Suppressor macrophage (primary cell): ENCODE measurements at places on chromosomes 2 and 18.

- no peak for DNase-seq
Measured at GRCh38 chr18:50151926-50152325, 43.0 kb downstream of the MYO5B start.

DNA sequence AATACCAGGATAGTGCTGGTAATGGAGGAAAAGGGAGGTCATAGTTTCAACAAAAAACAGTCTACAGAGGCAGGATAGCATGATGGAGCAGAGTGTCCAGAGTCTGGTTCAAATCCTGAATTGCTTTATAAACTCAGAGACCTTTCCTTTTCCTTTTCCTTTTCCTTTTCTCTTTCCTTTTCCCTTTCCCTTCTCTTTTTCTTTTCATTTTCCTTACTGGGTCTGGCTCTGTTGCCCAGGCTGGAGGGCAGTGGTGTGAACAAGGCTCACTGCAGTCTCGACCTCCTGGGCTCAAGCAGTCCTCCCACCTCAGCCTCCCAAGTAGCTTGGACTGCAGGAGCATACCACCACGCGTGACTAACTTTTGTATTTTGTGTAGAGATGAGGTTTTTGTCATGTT lies 31.7 kb downstream of the GIGYF2 start:
- no peak for DNase-seq

DNA sequence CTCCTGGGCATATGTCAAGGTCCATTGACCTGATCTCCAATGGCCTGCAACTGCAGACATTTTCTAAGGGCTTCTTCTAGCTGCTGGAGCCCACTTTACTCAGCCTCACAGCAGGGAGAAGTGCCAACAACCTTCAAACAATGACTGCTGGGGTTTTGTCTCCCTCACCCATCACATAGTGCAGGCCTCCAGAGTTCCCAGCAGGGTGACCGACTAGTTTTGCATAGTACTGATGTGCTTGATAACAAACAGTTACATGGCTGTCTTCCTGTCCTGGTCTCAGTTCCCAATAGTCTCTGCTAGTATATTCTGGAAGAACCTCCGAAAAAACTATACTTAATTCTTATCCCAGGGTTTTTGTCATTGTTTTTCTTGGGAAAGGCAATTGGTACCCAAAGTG lies 10.4 kb upstream of the NETO1 start:
- no peak for DNase-seq

DNA sequence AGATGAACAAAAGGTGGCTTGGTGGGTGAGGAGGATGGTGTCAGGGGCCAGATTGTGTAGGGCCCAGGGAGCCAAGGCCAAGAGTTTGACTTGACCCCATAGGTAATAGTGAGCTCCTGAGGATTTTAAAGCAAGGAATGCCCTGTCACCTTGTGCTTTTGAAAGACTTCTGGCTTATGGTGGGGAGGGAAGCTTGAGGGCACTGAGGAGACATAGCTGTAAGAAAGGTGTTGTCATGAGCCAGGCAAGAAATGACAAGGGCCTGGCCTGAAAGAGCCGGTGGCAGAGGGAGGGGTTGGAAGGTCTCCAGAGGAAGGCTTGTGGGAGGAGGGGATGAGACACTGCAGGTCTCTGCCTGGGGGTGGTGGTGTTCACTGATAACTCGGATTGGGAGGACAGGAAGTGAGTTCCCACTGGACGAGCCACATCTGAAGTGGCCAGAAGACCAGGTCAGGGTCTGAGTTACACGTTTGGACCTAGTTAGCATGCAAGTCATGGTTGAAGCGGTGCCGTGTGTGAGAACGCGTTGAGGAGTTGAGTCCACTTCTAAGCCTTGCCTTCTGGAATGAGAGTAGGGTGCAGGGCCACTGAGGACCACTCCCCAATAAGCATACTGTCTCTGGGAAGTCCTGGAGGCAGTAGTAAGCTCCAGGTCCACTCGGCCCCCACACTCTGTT lies 64.3 kb downstream of the TET3 start:
- no peak for DNase-seq

DNA sequence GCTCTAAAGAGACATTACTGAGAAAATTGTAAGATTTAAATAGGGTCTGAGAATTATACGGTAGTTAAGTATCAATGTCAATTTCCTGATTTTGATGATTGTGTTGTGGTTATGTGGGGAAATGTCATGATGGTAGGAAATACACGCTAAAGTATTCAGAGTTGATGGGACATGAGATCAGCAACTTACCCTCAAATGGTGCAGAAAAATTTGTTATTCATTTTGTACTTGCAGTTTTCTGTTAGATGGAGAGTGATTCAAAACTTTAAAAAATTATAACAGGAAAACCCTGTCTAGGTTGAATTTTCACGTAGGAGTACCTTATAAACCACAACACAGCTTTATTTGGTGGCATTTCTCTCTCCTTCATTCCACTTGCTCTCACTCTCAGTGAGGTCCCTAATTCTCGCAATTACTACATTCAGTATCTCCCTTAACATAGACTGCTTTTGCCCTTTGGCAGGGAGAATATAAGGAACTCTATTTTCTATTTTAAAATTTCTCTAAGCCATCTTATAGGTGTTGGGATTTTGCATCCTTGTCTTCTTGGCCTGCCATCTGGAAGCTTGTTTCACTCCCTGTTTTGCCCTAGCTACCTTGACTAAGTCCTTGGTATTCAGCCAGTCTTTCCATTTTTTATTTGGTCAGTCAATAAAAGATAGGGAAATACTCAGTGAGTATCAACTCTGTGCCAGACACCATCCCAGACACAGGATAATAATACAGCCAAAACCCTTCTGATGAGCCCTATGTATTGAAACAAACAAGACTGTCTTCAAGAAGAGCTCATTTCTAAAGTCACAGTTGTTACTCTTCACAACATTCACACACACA lies 550.6 kb upstream of the ACVR2A start:
- DNase-seq, result no peak

DNA sequence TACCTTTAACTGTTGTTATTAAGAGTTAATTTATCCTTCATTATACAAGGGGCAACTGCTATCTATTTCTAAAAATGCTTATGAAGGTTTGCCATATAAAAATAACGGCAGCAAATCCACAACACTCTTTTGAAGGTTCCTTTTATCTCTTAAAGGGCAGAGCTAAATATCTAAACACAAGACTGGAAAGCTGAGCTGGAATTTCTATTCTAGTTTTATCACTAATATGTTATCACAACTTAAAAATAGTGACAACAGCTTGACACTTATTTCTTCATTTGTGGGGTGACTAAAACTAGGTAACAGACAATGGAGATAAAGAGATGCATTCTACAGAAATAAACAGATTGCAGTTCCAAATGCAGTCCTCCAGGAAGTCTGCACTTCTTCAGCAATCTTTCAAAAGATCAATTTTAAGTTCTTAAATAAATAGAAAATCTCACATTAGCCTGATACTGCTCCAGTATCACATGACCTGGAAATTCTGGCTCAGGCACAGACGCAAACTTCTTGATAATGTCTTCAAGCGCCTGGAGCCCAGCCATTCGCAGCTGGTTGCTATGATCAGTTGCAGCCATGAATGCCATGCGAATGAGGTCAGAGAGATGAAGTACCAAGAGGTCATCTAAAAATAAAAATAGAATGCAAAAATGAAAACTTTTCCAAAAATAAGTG lies 54.0 kb upstream of the STRN start:
- no peak for DNase-seq

GRCh38 chr18:8332286-8332685 lies 277.0 kb upstream of the RAB12 start:
- DNase-seq, result no peak

GRCh38 chr2:152055366-152056108 lies 43.3 kb downstream of the CACNB4 start:
- DNase-seq, result no peak

DNA sequence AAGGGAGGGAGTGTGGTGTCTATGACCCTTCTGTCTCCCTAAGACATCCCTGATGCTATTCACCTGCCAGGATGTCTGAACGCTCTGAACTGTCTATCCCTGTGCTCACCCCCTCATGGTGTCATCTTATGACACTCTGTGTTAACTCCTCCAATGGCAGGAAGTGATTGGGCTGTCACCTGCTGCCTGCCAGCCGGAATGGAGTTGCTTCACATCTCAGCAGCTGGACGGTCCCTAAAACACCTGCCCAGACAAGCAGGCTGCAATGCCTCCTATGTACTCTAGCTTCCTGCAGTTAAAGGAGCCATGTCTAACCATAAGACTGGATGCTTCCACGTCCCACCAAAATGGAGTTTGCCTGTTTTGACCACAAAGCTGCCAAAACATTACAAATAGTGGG lies 99.9 kb downstream of the CPO start:
- no peak for DNase-seq

DNA sequence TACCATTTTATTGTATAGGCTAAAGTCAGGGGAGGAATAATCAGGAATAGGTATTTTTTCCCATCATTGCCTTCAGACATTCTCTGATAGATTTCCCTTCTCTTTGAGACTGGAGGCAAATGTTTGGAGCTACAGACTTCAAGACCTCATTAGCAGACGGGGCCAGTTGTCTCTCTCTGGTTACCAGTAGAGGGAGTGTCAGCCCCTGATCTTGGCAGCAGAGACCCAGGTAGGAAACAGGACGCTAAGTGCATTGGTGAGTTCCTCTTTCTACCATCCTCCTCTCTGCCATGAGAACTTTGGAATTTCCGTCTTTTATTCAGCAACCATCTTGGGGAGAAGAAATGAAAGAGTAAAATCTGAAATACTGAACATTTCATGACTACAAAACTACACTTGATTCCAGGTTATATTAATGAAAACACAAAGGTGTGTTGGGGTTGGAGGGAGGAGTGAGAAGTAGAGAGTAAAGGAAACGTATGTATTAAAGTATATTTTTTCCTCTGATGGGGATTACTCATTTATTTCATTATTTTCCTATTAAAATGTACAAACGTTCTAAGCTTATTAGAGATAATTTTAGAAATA lies 186.2 kb upstream of the GCFC2 start:
- no peak for DNase-seq

DNA sequence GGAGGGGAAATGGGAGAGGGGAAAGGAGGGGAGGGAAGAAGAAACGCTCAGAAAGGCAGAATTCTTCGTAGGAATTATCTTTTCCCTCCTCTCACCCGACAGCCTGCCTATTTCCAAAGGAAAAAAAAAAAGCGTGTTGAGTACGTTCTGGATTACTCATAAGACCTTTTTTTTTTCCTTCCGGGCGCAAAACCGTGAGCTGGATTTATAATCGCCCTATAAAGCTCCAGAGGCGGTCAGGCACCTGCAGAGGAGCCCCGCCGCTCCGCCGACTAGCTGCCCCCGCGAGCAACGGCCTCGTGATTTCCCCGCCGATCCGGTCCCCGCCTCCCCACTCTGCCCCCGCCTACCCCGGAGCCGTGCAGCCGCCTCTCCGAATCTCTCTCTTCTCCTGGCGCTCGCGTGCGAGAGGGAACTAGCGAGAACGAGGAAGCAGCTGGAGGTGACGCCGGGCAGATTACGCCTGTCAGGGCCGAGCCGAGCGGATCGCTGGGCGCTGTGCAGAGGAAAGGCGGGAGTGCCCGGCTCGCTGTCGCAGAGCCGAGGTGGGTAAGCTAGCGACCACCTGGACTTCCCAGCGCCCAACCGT lies at the start of gene GAD1:
Gene GAD1, plus strand, starts transcription at position 384 of the 589 bp plus-strand sequence. CDS start 1,705 bp downstream, outside the sequence.
- peak; percentile 73 for DNase-seq

DNA sequence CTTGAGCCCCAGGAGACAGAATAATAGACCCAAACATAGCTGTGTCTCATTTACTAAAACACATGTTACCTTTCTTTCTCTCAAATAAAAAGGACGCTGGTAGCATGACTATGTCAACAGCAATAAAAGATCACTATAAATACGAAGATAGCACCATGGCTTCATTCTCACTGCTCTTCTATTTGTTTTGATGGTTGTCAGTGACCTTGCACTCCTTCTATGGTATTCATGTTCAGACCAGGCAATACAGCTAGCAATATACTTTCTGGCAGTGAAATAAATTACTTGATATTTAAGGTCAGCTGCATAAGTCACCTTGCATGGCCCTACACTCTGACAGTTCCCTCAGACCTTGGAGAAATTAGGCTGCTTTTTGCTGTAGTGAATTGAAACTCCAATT lies 263.2 kb upstream of the CDH7 start:
- DNase-seq, result no peak

DNA sequence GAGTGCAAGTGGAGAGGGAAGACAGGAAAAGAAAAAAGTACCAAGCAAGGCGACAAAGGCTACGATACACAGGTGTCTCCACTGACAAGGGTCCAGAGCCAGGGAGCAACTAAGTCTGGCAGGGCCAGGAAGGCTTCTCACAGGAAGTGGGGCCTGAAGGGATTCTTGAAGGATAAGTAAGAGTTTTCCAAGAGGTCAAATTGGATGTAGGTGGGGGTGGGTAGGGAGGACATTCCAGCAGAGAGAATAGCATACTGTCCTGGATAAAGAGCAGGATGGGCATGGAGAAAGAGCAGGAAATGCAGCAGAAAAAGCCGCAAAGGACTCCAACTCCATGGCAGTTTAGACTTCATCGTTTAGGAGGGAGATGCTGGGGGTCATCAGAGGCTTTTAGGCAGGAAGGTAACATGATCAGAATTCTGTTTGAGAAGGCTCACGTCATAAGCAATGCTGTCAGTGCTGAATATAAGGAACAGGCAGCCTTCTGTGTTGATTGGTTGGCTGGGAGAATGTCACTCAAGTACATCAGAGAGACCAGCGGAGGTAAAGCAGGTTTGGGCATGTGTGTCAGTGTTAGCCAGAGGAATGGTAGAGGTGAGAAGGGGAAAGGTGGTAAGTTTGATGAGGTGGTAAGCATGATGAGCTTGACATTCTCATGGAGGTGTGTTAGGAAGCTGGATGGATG lies 35.1 kb downstream of the ARHGAP25 start:
- DNase-seq, result no peak

DNA sequence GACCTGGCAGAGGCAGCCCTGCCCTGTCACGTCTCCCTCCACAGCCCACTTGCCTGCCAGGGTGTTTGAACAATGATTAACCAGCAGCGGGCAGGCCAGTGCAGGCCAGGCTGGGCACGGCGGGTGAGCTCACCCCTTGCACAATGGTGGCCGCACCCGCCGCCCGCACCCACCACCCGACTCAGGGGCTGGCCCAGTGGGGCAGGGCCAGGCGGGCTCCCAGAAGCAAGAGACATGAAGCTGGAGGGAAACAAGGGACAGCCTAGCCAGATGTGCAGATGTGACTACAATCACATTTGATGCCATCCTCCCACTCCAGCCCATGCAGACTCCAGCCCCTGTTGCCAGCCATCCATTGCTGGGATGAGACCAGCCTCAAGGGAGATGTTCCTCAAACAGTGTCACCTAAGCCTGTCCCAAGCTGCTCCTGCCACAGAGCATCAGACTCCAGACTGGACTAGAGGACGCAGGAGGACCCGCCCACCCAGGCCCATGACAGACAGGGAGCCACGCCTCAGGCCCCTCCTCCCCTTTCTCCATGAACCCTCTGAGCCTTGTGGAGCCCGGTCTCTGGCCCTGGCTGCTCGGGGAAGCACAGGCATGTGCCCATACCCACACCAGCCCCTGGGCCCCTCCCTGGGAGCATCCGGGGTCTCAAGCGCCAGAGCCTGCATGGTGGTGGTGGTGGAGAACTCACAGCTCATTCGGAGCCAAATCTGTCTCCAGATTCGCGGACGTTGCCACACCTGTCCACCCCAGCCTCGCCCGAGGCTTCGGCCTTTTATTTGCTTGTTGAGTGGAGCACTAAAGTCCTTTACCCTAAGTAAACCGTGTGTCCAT lies 45.0 kb downstream of the SDC1 start:
- DNase-seq, result no peak
